ENCODE measurements at places on chromosomes 13 and 19.

- no peak for DNase-seq
These were observed 91.8 kb upstream of the RAP2A start for GRCh38 chr13:97342136-97342535.

- DNase-seq: peak; percentile 22
These were observed 1193.8 kb downstream of the SLITRK1 start for GRCh38 chr13:82688400-82688994.

DNA sequence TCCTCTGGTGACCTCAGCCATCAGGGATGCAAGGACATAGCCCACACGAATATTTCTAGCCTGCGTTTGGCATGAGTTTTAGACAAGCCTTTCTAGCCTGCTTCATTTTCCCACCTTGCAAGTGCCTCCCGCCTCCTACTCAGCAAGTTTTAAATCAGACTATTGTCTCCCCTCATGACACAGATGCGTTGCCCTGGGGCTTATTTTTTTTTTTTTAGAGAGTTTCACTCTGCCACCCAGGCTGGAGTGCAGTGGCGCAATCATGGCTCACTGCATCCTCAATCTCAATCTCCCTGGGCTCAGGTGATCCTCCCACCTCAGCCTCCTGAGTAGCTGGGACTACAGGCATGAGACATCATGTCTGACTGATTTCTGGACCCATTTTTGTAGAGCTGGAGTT lies 14.6 kb downstream of the GJB2 start:
- DNase-seq: no peak

- no peak for DNase-seq
These were observed 28.2 kb downstream of the KCNC3 start for GRCh38 chr19:50300814-50301606.

DNA sequence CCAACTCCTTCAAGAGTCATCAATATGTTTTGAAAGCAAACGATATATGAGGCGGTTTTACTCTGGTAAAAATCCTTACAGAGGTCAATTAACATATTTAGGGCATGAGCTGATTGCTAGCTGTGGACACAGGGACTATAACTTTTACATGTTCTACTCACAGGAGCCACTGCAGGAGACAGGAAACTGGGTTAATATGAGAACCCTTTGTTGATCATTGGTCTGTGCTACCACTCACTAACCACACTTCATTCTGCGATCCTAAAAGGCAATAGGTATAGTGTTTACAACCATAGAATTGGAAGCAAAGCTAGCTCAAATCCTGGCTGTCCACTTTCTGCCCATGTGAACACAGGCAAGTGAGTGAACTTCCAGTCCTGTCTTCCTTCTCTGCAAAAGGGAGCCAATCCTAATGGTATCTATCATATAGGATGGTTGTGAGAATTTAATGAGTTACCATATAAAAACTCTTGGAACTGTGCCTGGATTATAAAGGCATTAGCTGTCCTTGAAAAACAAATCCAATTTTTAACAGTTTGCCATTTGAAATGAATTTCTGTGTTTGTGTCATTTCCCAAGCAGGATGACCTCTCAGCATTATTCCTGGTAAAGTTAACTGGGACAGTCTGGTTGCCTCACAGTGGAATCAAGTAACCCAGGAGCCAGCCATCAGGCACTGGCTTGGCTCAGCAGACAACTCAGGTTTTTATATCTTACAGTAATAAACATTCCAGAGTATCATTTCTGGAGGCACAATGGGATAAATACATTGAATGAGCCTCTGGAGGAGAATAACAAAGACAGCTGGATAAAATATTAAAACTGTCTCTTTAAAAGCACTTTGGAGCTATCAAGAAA lies 29.8 kb upstream of the RAP2A start:
- DNase-seq: no peak

DNA sequence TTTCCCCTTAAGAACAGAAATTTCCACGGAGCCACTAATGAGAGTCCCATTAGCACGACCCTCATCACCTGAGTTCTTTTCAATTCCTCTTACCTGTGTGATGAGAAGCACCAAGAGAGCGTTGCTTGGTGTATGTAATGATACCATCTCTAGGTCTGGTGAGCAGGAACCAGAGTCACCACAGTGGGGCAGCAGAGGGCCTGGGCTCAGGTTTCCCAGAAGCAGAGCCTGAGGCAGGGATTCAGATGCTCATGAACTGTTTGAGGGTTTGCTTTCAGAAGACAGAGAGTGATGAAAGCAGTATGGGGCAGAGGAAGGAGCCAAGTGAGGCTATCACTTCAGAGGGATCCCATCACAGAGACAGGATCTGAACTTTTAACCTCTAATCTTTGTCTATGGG lies 3.1 kb upstream of the PTPRH start:
- peak; percentile 38 for DNase-seq

DNA sequence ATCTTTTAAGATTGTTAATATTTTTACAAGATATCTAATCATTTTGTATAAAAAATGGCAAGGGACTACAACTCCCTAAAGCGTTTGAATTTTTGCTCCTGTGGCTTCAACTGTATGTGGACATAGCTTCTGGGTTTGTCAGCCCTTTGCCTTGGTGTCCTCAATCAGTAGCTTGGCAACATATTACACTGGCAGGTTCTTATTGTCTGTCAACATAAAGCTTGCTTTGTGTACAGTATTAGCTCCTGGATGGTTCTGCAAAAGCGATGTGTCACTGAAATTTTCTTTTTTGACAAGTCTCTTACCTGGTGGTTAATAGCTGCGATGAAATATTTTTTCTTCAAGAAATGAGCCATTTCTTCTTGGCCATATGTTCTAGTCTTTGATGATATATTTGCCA lies 190.0 kb downstream of the HS6ST3 start:
- no peak for DNase-seq

- DNase-seq: no peak
These were observed 3.4 kb downstream of the NOTCH3 start for GRCh38 chr19:15197275-15197941.

DNA sequence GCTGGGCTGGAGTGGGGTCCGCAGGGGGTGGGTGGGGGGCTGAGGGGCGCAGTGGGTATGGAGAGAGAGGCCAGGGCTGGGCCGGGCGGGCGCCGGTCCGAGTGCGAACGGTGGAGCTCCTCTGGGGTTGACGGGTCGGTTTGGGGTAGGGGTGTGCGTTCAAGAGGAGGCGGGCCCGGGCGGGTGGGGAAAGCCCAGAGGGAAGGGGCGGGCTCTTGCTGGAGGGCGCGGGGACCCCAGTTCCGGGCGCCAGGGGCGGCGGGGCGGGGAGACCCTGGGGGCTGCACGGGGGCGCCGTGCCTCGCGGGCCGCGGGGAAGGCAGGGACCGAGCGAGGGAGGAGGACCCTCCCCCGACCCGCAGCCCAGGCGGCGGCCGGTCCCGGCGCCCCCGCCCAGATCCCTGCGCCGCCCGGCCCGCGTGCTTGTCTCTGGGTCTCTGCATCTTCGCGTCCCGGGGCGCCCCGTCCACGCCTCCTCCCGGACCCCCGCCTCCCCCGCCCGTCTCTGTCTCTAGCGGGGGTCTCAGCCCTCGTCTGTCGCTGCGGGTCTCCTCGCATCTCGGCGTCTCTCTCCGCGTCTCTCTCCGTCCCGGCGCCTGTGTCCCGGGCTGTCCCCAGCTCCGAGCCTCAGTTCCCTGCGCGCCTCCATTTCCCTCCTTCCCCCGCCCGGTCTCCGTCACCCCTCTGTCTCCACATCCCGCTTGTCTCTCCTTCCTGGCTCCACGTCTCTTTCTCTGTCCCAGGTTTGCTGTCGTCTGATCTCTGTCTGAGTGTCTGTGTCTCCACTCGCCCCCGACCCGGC lies 8.3 kb upstream of the SHISA7 start:
- no peak for DNase-seq

GRCh38 chr13:39567569-39567968 lies 35.4 kb downstream of the LHFPL6 start:
- no peak for DNase-seq

- no peak for DNase-seq
These were observed 191.5 kb downstream of the TEX29 start for GRCh38 chr13:111511805-111512504.

GRCh38 chr13:51201886-51202285 lies 20.3 kb upstream of the FAM124A start:
- DNase-seq: no peak

- DNase-seq: no peak
These were observed 28.2 kb upstream of the FBXL3 start for GRCh38 chr13:77055158-77055557.

DNA sequence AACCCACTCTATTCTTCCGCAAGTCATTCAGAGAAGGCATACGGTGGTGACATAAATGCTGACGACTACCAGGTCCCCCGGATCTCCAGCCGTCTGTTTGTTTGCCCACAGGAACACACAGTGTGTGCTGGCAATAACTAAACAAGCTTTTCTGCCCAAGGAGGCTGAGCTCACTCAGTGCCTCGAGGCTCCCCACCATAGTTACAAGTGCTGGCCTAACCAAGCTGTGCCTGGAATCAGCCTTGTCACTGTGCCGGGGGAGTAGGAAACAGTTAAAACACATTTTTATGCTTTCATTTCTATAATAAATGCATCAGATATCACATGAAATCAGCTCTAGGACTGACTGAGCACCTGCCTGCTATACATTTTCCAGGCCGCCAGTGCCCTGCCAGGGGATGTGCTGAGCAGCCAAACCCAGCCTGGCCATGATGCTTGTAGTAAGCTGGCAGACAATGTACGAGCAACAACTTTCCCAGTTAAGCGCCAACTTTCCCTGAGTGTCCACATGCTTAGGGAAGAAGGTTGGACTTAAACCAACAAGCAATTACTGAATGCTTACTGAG lies 28.1 kb downstream of the BRD4 start:
- DNase-seq: no peak

DNA sequence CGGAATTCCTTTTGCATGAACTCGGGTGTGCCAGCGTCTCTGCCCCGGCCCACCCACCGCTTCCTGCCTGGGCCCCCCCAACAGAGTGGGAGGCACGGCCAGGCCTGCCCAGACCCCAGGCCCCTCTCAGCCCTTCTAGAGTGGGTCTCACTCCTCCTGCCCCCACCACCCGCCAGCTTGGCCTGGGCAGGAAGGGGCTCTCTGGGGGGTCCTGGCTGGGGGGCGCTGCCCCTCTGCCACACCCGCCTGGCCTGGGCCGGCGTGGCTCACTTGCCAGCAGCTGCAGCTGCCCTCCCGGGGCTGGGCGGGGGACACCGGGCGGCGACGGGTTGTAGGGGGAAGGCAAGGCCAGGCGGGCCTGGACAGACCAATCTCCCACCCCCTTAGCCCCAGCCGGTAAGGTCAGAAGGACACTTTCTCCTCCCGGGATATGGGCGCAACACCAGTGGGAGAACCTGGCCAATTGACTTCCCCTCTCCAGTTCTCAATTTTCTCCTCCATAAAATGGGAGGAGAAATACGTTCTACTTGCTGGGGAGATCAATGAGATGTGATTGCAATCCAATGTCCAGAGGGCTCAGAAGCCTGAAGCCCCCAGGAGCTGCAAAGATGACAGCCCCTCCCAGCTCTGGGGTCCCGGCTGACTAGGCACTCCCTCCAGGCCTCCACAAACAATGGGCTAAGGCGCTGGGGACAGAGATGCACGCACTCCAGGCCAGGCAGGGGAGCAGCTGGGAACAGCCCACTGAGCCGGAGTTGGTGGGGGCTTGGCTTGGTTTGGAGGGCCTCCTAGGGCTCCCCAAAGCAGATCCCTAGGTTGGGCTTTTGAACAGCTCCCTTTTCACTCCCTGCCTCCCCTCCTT lies 2.4 kb downstream of the CRLF1 start:
- no peak for DNase-seq

GRCh38 chr19:41895745-41896580 lies 13.0 kb downstream of the ARHGEF1 start:
- DNase-seq: no peak

- DNase-seq: peak; percentile 22
These were observed 215.2 kb downstream of the NBEA start for GRCh38 chr13:35157143-35157755.

DNA sequence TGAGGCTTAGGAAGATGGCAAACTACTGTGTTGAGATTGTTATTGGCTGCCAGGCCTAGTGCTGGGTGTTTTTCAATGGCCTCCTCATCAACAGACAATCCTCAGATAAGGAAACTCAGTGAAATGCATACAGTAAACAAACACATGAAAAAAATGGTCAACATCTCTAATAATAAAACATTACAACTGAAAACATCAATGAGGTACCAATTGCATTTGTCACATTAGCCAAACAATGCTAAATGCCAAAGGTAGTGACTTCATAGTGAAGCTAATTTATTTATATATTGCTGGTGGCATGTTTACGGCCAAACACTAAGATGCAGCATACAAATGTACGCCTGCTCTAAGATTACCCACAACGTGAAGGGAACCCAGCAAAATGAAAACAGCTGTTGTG lies 224.0 kb upstream of the UBL3 start:
- DNase-seq: no peak

Measured in CD4-positive, alpha-beta T cell treated with Interleukin-2 at 100 ng/mL for 4 hours (primary cell).